ENCODE measurements at places on chromosomes 5 and 9.

DNA sequence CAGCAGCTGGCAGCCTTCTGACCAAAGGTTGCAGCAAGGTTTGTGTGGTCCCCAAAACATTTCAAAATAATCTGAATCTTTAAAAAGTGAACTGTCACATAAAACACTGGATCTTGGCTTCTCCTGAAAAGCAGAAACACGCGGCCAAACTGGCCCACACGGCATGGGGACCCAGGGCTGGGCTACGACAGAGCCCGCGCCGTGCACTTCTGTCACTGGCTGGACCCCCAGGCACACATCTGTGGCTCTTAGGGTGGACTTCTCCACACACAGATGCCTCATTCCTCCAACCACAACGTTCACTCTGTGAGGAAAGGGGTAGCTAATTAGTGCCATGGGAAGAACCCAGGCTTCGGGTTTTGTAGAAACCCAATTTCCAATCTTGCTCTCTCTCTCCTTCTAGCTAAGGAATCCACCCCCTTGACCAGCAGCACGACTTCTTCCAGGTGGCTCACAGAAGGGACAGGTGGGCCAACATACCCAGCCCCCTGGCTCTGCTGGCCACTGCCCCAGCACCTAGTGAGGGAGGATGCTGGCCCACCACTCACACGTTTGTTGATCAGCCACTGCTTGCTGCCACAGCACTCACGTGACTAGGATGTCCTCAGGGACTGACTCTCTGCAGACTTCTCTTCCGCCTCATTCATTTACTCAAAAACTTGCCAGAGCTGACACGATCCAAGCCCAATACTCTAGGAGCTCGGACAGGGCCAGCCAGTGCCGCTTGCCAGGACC lies 17.9 kb downstream of the LMAN2 start:
- DNase-seq: no peak

DNA sequence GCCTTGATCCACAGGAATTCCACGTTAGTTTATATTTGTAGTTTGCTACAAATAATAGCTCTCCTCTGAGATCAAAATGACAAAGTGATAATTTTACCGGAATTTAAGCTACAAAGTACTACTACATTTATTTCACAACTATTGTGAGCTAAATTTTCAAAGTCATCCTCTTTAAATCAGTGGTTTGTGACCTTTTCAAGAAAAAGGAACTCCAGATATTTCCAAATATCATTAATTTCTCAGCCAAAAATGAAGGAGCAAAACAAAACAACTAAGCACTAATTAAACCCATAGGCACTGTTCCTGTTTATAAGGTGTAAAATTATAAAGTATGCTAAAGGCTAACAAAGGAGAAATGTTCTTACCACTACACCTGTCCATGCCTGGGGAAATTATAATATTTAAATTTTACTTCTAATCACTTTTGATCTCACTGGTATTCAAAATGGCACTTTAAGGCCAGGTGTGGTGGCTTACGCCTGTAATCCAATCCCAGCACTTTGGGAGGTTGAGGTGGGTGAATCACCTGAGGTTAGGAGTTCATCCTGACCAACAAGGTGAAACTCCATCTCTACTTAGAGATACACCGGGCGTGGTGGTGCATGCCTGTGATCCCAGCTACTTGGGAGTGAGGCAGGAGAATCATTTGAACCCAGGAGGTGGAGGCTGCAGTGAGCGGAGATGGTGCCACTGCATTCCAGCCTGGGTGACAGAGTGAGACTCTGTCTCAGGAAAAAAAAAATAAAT lies 77.5 kb downstream of the CEMIP2 start:
- no peak for DNase-seq

- DNase-seq: no peak
These were observed 538.6 kb upstream of the CYLC2 start for GRCh38 chr9:102456562-102456961.

DNA sequence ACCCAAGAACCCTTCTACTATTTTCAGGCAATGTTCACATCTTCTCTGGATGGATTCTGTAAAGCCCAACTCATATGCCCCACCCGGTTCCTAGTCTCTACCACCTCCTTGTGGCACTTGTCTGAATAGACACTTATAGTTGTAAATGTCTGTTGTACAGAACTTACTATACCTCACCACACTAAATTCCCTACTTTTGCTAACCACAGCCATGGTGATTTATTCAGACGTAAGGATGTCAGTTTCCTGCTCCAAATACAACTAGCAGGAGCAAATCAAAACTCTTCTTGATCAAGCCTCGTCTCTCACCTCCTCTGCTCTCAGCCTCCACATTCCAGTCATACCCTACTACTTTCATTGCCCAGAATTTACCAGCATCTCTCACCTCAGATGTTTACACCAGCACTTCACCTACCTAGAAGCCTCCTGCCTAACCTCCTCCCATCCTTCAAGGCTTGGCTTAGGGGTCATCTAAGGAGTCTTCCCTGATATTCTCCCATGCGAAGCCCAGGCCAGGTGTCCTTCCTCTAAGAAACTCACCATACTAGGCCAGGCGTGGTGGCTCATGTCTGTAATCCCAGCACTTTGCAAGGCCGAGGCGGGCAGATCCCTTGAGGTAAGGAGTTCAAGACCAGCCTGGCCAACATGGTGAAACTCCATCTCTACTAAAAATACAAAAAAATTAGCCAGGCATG lies 75.5 kb downstream of the MAPKAP1 start:
- peak; percentile 26 for DNase-seq

GRCh38 chr5:158879993-158880392 lies 219.7 kb downstream of the EBF1 start:
- no peak for DNase-seq

DNA sequence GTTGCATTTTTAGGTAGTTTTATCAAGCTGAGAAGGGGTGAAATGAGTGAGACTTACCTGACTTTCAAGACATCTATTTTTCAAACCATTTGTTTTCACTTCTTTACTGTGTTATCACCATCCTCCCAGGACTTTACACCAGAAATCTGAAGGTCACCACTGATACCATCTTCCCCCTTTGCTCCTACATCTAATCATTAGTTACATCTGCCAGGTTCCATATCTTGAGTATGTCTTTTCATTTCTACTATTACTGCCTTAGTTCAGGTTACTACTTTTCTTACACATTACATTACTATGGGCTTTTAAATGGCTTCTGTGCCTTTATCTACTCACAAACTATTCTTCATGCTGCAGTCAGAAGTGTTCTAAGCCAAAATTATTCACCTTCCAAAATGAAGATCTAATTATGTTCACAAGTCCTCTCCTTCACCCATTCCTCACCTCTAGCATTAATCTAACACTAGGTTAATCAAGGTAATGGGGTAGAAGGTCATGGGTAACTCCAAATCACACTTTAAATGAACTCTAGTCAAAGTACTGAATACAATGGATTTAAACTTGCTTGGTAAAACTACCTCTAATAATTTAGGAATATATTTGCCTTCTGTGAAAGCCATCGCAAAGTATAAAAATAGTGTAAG lies 2.1 kb upstream of the HSDL2 start:
- no peak for DNase-seq

DNA sequence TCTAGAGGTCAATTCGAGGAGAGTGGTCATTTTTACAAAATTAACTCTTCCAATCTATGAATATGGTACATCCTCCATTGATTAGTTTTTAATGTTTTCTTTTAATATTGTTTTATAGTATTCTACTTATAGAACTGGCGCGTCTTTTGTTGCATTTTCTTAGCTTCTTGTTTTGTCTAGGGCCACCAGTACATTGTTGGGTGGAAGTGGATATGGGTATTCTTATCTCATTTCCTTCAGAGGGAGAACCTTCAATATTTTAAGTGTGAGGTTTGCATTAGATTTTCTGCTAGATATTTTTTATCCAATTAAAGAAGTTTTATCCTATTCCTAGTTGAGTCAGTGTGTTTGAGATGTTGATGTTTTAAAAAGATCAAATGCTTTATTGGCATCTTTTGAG lies 69.8 kb downstream of the RPS23 start:
- no peak for DNase-seq

DNA sequence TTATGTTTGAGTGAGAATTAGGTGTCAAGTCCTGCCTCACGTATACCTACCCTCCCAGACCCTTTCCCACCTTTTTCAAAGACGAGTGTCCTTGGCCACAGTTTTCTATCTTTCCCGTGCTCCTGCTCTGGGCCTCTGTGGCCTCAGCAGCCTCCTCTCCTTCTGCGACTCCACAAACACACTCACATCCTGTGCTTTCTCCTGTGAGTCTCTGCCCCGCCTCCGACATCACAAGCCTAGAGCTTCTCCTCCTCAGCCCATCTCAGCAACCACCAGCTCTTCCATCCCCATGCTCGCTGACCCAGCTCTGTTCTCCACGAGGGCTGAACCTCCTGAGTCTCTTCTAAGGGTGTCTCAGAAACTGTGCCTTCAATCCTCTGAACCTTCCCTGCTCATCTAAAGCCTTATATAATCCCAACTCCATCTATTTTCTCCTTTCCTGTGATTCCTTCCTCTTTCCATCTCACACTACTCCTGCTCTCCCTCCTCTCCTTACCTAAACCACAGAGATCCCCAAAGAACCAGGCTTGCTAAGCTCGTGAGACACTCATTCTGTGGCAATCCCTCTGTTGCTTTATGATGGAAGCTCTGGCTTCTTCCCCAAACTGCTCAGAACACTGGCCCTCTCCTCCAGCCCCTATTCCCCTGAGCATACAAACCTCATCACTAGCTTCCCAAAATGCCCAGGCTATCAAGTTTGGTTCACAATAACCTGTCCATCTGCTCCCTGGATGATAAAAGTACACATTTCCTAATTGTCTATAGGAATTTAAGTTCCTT lies 55.2 kb downstream of the RASEF start:
- DNase-seq: no peak

- DNase-seq: no peak
These were observed 392.0 kb downstream of the TMEM161B start for GRCh38 chr5:87876616-87877015.

- DNase-seq: no peak
These were observed 159.5 kb upstream of the SHB start for GRCh38 chr9:38228331-38229103.

DNA sequence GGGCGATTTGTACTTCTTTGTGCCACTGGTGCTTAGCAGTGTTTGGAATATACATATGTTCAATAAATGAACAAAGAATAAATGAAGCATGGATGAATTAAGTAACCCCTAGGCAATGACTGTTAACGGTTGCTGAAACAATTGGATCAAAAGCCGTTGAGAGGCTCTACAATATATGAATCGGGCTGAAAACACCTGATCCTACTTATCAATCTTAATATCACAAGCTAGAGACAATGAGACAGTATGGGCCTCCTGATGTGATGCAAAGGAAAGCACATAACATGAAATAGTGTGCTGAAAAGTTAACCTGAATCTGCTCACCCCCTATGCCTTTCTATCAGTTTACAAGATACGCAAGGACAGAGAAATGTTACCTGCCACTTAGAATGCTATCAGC lies 410.3 kb upstream of the RGMB start:
- DNase-seq: no peak

GRCh38 chr5:181281077-181281983 lies 20.4 kb upstream of the TRIM52 start:
- no peak for DNase-seq

DNA sequence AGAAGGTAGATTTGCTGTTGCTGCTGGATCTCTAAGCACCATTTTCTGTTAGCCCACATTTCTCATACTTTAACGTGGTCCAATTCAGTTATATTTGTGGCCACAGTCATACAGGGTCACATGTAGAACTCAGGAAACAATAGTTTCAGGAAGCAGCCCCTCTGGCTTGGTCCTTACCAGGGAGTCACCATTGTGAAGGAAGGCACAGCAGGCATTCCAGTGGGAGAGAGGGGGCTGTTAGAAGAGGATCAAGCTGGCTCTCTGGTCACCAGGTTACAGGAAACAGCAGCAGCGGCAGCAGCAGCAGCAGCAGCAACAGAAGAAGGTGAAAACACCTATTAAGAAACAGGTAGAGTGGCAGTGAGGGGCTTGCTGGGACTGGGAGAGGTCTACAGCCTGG lies 14.5 kb downstream of the C9orf43 start:
- no peak for DNase-seq

DNA sequence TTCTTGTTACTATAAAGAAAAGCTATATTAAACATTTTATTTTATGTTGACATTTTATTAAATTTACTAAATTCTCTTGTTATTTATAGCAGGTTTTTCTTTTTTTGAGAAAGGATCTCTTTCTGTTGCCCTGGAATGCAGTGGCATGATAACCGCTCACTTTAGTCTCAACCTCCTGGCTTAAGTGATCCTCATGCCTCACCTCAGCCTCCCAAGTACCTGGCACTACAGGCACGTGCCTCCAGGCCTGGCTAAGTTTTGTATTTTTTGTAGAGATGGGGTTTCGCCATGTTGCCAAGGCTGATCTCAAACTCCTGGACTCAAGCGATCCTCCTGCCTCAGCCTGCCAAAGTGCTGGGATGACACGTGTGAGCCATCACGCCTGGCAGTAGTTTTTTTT lies 280.2 kb upstream of the C9orf72 start:
- DNase-seq: no peak

DNA sequence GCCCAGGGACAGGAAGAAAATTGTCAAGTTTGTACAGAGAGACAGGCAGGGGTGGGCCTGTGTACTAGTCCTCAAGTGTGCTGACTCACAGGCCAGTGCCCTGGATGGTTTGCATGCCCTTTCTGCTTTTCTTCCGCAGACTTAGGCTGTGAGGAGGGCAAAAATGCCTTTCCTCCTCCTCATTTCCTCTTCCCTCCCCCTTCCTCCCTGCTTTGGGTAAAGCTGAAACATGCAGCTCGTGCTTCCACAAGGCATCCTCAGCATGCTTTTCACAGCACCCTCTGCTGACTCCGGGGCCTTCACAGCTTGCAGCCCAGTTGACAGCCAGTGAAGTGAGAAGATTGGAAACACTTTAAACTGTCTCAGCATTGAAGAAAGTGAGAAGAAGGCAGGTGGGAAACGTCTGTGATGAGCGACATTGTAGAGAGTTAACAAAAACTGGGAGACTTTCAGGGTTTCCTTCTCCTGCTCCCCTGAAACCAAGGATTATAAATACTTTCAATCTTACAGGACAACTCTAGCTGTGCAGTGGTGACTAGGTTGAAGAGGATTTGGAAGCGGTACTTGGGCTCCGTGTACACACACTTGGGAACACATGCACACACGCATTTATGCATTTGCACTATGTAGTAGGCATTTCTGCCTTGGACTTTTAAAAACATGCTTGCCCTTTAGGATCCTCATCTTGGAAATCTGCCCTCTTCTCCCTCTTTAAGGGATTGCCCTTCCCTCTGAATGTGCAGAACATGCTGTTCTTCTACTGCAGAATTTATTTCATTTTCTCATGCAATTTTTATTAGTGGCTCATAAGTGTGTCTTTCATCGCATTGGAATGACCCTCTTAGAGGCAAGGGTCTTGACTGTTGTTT lies 138.8 kb downstream of the GRIA1 start:
- DNase-seq: no peak

- DNase-seq: no peak
These were observed 93.9 kb downstream of the SCAI start for GRCh38 chr9:125049212-125050049.

GRCh38 chr5:173235499-173236394 lies 741 bp upstream of the NKX2-5 start:
- DNase-seq: no peak

All from CD4-positive, alpha-beta T cell treated with Interleukin-2 at 100 ng/mL for 4 hours (primary cell).